ENCODE measurements at places on chromosomes 4 and X.

GRCh38 chr4:148770848-148771247 lies 328.6 kb upstream of the NR3C2 start:
- no peak for DNase-seq

DNA sequence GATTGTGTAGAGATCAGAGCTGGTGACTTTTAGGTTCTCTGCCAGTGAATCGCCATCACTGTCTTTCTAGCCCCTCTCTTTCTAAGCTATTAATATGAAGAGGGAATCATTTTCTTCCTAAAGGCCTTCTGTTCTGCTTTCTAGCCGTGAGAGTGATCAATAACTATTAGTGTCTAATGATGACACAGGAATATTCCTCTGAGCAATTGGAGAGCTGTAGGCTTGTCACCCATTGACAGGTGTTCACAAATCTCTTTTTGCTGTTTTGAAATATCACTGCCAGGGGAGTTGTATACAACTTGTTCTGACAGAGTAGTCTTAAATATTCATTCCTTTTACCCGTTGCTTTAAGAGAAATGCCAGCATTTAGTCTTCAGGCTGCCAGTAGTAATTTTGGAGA lies 13.9 kb downstream of the FHIP1A start:
- DNase-seq: no peak

- no peak for DNase-seq
Observed at GRCh38 chr4:32988165-32988811, 2268.1 kb downstream of the PCDH7 start.

DNA sequence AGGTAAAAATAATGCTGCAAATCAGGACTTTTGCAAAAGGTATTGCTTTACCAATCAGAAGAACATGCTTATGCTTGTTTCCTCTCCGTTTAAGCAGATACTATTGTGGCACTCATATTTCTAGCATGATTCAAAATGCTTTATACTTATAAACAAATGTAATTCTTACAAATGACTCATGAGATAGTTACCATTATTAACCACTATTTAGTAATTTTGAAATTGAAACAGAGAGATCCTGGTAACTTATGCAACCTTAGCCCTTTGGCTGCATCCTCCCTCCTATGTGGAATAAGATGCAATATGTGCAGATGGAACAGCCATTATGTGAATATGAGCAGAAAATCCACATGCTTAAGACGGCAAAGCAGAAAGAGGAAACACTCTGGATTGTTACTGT lies 164.7 kb downstream of the PCDH18 start:
- DNase-seq: no peak

DNA sequence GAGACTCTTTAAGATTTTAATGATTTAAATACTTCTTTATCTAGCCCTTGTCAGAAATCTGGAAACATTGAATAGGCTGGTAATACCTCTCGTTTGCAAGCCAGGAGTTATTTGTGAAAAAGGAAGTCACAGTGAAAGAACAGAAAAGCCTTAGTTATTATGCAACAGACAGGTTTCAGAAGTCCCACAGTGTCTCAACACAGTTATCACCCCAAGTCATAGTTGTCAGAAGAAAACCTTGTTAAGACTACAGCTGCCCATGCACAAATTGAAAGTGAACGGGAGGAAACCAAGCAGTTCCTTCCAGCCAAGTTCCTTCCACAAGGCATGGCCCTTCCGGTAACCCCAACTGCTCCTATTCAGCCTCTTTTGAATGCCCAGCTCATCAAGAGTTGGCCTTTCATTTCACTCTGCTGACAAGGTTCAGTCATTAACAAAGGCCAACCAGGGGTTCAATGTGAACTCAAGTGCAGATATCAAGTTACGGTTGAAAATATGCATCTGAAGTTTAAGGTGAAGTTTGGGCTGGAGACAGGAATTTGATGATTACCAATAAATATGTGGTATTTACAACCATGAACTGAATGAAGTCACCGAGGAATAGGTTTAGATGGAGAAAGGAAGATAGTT lies 15.6 kb downstream of the ALPK1 start:
- no peak for DNase-seq

DNA sequence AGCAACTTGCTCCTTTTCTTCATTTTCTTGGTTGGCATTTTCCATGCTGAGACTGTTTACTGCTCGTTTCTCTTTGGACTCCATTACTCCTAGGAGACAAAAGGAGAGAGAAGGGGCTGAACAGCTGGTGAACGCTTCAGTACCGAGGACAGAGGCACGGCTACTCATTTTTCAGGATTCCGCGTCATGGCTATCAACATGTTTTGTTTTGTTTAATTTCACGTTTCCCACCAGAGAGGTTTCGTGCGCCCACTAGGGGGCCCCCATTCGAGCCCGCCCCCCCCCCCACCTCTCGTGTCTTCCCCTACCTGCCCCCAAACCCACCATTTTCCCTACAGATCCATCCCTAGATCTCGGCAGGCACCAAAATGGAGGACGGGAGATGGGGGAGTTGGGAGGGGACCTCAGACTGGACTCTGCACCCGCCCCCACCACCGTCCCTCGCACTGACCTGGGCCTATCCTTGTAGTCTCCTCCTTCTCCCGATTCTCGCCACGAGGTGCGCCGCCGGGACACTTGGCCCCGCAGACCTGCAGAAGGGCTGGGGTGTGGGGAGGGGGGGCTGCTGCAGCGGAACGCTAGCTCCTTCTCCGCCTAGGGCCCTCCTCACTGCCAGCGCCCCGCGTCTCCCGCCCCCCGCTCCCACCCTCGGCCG lies 653 bp downstream of the BEX1 start:
- DNase-seq: no peak

GRCh38 chr4:64158648-64159326 lies 250.5 kb downstream of the TECRL start:
- DNase-seq: no peak

GRCh38 chr4:100913685-100914084 lies 395.9 kb upstream of the EMCN start:
- no peak for DNase-seq

- DNase-seq: no peak
Observed at GRCh38 chr4:15771216-15772058, 6.7 kb upstream of the CD38 start.

DNA sequence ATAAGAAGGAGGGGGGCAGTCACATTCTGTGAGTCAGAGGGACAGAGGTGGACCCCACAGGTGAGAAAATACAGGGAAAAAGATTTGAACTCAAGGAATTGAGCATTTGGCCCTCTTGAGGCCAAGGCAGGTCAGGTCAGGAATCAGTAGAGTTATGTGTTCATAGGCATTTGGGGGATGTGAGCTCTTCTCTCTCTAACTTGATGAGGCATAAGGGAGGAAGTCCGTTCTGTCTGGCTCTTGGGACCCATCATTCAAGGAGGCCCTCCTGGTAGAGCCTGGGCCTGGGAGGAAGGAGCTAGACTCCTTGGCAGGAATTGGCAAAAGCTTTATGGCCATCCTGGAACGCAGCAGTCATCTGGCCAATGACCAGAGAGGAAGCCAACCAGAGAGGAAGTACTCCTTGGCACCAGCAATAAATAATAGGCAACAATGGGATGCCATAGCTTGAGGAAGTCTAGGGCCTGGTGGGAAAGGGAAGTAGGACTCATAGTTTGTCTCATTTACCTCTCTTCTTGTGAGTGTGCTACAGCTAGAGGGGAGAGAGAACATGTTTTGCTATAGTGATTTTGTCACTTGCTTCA lies 53.0 kb downstream of the MSN start:
- DNase-seq: no peak

DNA sequence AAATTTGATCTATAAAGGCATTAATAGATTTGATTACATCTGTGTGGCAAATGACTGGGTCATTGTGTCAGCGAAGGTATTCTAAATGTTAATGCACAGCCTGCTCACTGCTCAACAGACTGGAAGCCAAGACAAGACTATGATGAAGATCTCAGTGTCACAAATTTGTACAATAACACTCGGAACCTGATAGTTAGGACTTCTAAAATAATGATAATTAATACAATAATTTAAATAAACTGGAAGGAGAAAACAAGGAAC lies 217.4 kb downstream of the CENPC start:
- DNase-seq: no peak

DNA sequence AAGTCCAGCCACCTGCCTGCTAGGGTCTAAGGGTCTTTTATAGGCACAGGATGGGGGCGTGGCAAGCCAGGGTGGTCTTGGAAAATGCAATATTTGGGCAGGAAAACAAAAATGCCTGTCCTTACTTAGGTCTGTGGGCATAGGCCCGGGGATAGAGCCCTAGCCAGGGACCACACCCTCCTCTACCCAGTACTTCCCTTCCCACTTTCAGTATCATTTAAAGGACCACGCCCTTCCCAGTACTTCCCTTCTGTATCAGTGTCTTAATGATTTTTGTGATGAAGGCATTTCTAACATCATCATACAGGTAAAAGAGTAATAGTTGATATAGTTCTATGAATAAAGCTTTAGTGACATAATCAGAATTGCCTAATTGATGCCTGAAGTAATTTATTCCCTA lies 11.4 kb downstream of the BANK1 start:
- no peak for DNase-seq

DNA sequence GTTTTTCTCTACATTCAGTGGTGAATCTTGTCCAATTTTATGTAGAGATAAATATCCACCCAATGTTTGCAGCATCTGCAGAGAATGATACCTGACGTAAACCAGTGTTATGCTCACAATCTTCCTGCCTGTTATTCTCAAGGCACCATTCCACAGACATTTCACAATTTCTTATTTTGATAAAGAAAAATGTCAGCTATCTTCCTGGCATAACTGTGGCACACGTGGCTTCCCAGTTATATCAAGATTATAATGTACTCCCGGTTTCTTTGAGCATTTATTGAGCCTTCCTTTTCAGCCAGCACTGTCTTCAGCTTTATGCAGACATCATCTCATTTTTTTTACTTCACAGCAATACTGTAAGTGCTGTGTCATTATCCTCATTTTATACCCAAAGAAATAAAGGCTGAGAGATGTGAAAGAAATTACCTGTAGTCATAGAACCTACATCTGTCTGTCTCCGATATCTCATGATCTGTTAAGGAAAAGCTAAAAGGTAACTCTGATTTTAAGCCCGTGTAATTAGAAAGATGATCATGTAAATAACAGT lies 1300.8 kb upstream of the TENM3 start:
- no peak for DNase-seq

GRCh38 chrX:46559062-46559461 lies 13.8 kb upstream of the ZNF674 start:
- DNase-seq: no peak
